Activated naive CD4-positive, alpha-beta T cell treated with anti-CD3 and anti-CD28 coated beads for 36 hours (primary cell): ENCODE measurements at places on chromosomes 2 and 18. TPM values are rescaled to one million over a fixed set of nuclear protein-coding genes. Genes with fewer than 3 reads are reported as not detected.

GRCh38 chr2:167333245-167333644, 445.0 kb downstream of the XIRP2 start:
- H3K27me3 ChIP-seq, result peaks cover 3% of the 10 kb centered on the region
- no peaks in the 10 kb centered on the region for H3K4me1 ChIP-seq
- no peak overlapping the region for H3K27ac ChIP-seq
- DNase-seq, result no peak
- H3K4me3 ChIP-seq, result no peak overlapping the region

The ARHGAP15 gene
- 90.1 TPM for total RNA-seq

The PDE11A gene
- total RNA-seq, result not detected

GRCh38 chr2:199414001-199414400, 43.7 kb downstream of the SATB2 start:
- no peak overlapping the region for H3K27ac ChIP-seq
- peaks cover 17% of the 10 kb centered on the region for H3K27me3 ChIP-seq
- H3K4me1 ChIP-seq, result no peaks in the 10 kb centered on the region
- no peaks in the 10 kb centered on the region for H3K36me3 ChIP-seq
- DNase-seq, result no peak

DNA sequence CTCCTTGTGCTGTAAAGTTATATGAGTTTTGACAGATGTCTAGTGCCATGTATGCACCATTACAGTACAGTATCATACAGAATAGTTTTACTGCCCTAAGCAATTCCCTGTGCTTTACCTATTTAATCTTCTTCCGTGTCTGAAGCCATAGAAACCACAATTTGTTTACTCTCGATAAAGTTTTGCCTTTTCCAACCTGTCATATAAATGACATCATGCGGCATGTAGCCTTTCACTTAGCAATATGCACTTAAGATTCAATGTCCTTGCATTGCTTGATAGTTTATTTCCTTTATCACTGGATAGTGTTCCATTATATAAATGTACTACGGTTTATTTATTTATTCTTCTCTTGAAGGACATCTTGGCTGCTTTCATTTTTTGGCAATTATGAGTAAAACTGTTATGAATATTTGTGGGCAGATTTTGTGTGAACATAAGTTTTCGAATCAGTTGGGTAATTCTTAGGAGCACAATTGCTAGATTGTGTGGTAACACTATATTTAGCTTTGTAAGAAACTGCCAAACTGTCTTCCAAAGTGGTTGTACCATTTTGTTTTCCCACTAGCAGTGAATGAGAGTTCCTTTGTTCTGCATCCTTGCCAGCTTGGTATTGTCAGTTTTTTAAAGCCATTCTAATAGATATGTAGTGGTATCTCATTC, 136.8 kb upstream of the MAP3K20 start:
- H3K4me3 ChIP-seq, result no peak overlapping the region
- no peak overlapping the region for H3K27ac ChIP-seq
- no peak for DNase-seq
- H3K4me1 ChIP-seq, result peaks cover 10% of the 10 kb centered on the region
- no peaks in the 10 kb centered on the region for H3K36me3 ChIP-seq

DNA sequence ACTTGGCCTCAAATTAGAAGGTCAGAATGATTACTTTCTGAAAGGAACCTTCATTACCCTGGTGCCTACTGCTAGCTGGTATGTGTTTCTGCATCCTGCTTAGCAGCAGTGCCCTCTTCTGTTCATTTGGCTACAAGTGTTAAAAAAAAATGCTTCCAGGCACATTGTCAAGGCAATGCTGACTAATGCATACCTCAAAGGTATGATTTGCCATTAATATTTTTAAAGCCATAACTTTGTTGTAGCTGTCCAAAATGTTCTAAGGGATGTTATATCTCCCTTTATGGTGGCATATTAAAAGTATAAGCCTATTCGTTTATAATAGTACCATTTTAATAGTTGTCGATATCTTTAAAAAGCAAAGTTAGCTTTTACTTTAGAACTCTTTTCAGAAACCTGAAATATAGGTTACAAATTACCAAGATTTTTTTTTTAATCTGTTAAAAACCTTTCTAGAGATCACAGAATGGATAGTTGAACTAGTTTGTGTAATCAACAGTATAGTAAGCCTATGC, 52.0 kb upstream of the FAM171B start:
- peaks cover 3% of the 10 kb centered on the region for H3K36me3 ChIP-seq
- H3K27me3 ChIP-seq, result no peaks in the 10 kb centered on the region
- peak; percentile 55 for DNase-seq
- H3K4me3 ChIP-seq, result no peak overlapping the region

GRCh38 chr2:1605102-1606045, 138.9 kb downstream of the PXDN start:
- H3K27me3 ChIP-seq, result peaks cover 10% of the 10 kb centered on the region
- H3K36me3 ChIP-seq, result no peaks in the 10 kb centered on the region
- H3K4me1 ChIP-seq, result no peaks in the 10 kb centered on the region
- no peak overlapping the region for H3K4me3 ChIP-seq
- DNase-seq, result no peak

The WIPF1 gene
- total RNA-seq, result 167 TPM

The C2orf80 gene
- total RNA-seq, result not detected

DNA sequence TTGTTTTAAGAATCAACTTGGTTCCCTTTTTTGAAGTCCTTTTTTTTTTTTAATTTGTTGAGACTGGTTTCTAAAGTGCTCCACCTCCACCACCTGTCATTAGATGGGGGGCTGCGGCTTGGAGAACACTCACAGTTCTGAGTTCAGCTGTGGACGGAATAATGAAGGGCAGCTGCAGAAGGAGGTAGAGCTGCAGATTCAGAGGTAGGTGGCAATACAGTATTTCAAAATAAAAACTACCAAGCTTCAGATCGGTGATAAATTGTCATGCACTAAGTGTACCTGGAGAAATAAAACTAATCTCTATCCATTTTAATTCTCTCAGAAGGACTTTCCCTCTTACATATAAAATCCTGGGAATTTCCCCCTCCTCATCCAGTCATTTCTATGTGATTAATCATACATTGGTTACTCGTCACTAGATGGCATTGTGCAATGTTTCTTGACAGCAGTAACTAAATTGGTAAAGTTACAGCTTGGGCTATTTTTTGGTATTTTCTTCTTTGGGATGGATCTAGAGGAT, 81.1 kb upstream of the SLC39A10 start:
- no peaks in the 10 kb centered on the region for H3K27me3 ChIP-seq
- H3K4me3 ChIP-seq, result peak overlapping the region; percentile 37
- H3K36me3 ChIP-seq, result no peaks in the 10 kb centered on the region
- peak; percentile 32 for DNase-seq
- peak overlapping the region; percentile 78 for H3K27ac ChIP-seq

The GALR1 gene
- total RNA-seq, result not detected

The PAX8 gene
- 2.0 TPM for total RNA-seq

The MC5R gene
- total RNA-seq, result not detected

The CCDC68 gene
- not detected for total RNA-seq

The GNAL gene
- not detected for total RNA-seq

DNA sequence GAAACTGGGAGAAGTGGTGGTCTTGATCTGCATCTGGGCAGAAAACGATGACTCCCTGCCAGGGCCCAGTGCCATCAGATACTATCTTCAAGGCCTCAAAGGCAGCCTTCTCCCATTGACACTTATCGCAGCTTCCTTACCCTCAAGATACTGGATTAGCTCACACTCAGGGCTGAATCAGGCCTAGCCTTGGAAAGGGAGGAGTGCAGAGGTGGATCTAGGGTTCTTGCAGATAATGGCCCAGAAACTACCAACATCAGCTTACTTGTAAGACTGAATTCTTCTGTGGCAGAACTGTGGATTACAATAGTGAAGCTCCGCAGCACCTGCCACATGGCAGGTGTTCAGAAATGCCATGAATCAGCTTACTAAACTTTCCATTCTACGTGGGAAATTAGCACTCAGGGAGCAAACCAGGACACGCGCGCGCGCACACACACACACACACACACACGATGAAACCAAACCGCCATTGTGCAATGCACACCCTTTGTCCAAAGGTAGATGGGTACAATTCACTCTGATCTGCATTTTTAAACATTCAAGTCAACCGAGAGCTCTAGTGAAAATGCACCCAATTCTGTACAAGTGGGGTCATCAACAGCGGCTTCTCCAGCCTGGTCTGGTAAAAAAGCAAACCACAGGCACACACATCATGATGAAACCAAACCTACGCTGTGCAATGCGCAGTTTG, 26.3 kb upstream of the TMEM182 start:
- H3K4me3 ChIP-seq, result peak overlapping the region; percentile 94
- no peaks in the 10 kb centered on the region for H3K27me3 ChIP-seq
- H3K36me3 ChIP-seq, result peaks cover 3% of the 10 kb centered on the region

The HOXD11 gene
- total RNA-seq, result not detected

The GLI2 gene
- total RNA-seq, result not detected

The SLC4A5 gene
- total RNA-seq, result 2.3 TPM

The UPP2 gene
- total RNA-seq, result not detected

DNA sequence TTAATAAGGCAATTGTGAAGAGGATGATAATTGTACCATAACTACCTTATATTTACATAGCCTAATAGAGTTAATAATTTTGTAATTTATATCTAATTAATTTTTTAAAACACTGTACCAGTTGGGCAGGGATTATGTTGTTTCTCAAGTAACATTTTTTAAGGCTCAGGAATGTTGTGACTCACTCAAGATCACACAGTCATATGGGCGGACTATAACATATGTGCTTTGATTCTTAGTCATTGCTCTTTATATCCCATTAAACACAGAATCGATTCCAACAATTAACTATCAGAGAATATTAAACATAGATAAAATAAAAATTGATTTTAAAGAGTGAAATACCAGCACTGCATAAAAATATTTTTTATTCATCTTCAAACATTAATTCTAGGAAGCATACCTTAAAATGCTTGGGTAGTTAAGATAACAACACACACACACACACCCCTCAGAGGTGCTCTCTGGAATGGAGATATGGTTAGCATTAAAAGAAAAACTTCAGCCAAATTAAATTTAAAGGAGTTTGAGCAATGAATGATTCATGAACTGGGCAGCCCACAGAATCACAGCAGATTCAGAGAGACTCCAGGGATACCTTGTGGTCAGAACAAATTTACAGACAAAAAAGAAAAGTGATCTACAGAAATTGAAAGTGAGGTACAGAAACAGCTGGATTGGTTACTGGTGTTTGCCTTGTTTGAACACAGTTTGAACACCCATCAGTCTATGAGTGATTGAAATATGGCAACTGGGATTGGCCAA, 869.4 kb upstream of the ID2 start:
- no peaks in the 10 kb centered on the region for H3K27me3 ChIP-seq
- H3K27ac ChIP-seq, result no peak overlapping the region
- H3K4me3 ChIP-seq, result no peak overlapping the region
- DNase-seq, result no peak
- no peaks in the 10 kb centered on the region for H3K4me1 ChIP-seq
- no peaks in the 10 kb centered on the region for H3K36me3 ChIP-seq

GRCh38 chr18:49967171-49967570, 153.8 kb upstream of the ACAA2 start:
- H3K4me3 ChIP-seq, result no peak overlapping the region
- H3K27me3 ChIP-seq, result no peaks in the 10 kb centered on the region
- H3K27ac ChIP-seq, result no peak overlapping the region
- no peaks in the 10 kb centered on the region for H3K36me3 ChIP-seq
- no peak for DNase-seq

DNA sequence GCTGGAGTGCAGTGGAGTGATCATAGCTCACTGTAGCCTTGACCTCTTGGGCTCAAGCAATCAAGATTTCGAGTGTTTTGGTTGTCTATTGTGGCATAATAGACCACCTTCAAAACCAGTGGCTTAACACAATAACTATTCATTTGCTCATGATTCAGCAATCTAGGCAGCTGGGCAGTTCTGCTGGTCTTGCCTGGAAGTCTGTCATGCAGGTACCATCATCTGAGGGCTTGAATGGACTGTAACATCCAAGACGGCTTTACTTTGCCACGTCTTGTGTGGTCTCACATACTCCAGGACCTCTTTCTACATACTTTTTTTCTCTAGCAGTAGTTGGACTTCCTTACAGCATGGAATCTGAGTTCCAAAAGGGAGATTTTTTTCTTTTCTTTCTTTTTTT, 13.2 kb upstream of the ANKRD29 start:
- H3K36me3 ChIP-seq, result no peaks in the 10 kb centered on the region
- no peak for DNase-seq
- peaks cover 2% of the 10 kb centered on the region for H3K27me3 ChIP-seq
- H3K4me1 ChIP-seq, result peaks cover 10% of the 10 kb centered on the region

DNA sequence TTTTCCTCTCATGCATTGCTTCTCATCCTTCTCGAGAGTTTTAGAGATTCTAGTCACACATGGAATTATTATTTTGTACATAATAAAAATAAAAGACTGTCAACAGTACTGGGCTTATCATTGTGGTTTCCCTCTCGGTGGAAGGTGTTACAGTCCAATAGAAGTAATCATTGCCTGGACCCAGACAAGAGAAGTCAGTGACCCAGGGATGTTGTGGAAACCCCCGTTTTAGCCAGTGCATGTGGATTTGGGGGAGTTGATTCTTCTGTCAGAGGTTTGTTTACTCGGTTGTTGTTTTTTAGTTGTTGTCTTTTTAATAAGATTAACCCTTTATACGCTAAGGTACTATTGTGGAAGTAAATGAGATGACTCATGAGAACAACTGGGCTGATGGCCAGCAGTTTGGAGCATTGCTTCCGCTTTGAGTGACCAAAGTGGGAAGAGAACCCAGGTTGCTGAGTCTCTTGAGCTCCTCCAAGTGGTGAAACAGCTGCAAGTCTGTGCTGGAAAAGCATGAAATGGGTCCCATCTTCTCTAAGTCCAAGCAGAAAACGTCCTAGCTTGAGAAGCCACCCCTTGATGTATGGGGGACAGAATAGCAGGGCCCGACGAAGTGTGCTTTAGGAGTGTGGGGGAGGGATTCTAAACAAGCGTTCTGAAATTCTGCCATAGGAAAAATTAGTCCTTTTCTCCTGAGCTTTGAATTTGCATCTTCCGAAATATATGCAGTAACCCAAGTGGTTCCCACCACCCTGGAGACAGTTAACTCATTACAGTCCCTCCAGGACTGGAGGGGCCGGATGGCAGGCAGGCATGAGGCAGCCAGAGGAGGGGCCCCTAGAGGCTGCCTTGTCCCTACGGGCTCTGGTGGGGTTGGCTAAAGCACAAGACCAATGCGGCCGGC, 61.8 kb upstream of the GPR45 start:
- no peak overlapping the region for H3K27ac ChIP-seq
- no peak for DNase-seq
- H3K27me3 ChIP-seq, result peaks cover 2% of the 10 kb centered on the region
- no peak overlapping the region for H3K4me3 ChIP-seq
- no peaks in the 10 kb centered on the region for H3K4me1 ChIP-seq
- no peaks in the 10 kb centered on the region for H3K36me3 ChIP-seq

GRCh38 chr18:57523171-57523956, 63.1 kb downstream of the FECH start:
- H3K27me3 ChIP-seq, result peaks cover 5% of the 10 kb centered on the region
- H3K4me1 ChIP-seq, result no peaks in the 10 kb centered on the region
- H3K27ac ChIP-seq, result no peak overlapping the region
- DNase-seq, result no peak
